Cardiac muscle cell (in vitro differentiated cells and primary cell): ENCODE measurements at places on chromosomes 1 and 21. TPM values are rescaled to one million over a fixed set of nuclear protein-coding genes. Genes with fewer than 3 reads are reported as not detected.

AKIRIN1 gene
- 93.6 and 125 TPM in 2 replicates for total RNA-seq

MYOG gene
- 0.18 TPM in 1 of 2 replicates, not detected in the other for total RNA-seq

KCNJ9 gene
- 0.03 and 0.11 TPM in 2 replicates for total RNA-seq

ST6GALNAC5 gene
- 4.0 and 5.8 TPM in 2 replicates for total RNA-seq

PCSK9 gene
- 1.3 TPM in 2 replicates for total RNA-seq
